Muscle of back (tissue), 13 donors: ENCODE measurements at places on chromosomes 5 and 9.

GRCh38 chr5:881551-881935, 11.1 kb downstream of the BRD9 start:
- no peak for DNase-seq

GRCh38 chr9:120324996-120325642, 254.8 kb downstream of the CDK5RAP2 start:
- no peak for DNase-seq

- no peak for DNase-seq
These were observed 40.1 kb upstream of the TIFAB start for GRCh38 chr5:135492319-135492626.

DNA sequence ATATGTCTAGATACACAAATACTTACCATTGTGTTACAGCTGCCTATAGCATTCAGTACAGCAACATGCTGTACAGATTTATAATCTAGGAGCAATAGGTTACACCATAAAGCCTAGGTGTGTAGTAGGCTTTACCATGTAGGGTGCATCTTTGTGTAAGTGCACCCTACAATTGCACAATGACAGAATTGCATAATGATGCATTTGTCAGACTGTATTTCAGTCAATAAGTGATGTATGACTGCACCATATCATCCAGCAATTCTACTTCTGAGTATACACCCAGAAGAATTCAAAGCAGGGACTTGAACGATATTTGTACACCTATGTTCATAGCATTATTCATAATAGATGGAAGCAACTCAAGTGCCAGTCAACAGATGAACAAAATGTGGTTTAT, 100.4 kb upstream of the SLC44A1 start:
- DNase-seq = no peak

DNA sequence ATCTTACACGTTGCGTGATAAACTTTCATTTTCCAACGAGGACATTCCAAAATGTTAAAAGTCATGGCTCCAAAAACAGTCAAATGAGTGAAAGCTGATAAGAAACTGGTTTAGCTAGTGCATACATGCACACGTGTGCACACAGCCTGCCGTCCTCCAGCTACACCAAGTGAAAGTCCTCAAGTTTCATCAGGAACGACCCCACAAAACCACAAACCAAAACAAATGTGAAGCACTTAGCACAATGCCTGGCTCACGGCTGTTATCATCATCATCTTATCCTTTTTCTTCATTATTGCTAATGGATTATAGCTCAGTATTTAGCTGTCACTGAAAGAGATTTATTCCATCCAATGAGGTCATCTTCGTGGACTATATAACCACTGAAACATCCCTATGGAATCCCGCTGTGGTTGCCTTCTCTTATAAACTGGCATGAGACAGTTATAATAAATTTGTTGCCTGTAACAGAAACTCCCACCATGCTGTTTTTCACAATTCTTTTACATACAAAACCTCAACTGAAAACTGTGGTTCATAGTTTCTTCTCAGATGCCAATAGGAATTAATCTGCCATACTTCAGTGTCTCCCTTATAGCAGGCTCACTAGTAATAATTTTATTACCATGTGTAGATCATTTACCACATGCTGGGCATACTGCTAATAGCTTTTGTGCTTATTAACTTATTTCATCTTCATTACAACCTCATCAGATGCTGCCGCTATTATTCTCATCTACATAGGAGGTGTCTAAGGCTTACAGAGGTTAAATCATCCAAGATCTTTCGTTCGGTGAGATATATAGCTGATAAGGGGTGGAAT, 56.1 kb downstream of the SAXO1 start:
- DNase-seq = peak; percentile 90

DNA sequence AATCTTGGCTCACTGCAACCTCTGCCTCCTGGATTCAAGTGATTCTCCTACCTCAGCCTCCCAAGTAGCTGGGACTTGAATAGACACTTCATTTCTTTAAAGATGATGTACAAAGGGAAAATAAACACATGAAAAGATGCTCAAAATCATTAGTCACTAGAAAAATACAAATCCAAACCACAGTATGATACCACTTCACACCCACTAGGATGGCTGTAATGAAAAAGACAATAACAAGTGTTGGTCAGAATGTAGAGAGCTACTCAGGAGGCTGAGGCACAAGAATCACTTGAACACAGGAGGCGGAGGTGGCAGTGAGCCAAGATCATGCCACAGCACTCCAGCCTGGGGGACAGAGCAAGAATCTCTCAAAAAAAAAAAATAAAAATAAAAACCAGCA, 13.0 kb downstream of the F2RL2 start:
- DNase-seq = no peak

GRCh38 chr5:134183481-134183880, 6.7 kb upstream of the SKP1 start:
- no peak for DNase-seq

DNA sequence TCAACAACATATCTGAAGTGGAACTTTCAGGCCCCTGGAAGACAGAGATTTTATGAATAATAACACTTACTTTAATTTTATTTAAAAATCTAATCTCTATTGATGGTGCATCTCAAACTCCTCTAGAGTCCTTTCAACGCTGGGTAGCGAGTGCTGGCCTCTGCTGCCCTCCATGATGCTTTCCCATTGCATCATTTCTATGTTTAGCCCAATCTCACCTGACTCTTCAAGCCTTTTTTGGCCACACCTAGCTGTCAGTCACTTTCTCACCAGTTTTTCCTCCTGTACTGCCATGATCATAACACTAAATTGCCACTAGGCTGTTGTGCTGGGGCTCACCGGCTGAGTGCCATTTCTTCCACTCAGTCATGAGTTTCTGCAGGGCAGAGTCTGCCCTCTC, 396.1 kb upstream of the DAP start:
- no peak for DNase-seq

- DNase-seq = no peak
These were observed 32.9 kb upstream of the JADE2 start for GRCh38 chr5:134492568-134492967.

- DNase-seq = no peak
These were observed 684 bp downstream of the TOR1B start for GRCh38 chr9:129803676-129804060.

DNA sequence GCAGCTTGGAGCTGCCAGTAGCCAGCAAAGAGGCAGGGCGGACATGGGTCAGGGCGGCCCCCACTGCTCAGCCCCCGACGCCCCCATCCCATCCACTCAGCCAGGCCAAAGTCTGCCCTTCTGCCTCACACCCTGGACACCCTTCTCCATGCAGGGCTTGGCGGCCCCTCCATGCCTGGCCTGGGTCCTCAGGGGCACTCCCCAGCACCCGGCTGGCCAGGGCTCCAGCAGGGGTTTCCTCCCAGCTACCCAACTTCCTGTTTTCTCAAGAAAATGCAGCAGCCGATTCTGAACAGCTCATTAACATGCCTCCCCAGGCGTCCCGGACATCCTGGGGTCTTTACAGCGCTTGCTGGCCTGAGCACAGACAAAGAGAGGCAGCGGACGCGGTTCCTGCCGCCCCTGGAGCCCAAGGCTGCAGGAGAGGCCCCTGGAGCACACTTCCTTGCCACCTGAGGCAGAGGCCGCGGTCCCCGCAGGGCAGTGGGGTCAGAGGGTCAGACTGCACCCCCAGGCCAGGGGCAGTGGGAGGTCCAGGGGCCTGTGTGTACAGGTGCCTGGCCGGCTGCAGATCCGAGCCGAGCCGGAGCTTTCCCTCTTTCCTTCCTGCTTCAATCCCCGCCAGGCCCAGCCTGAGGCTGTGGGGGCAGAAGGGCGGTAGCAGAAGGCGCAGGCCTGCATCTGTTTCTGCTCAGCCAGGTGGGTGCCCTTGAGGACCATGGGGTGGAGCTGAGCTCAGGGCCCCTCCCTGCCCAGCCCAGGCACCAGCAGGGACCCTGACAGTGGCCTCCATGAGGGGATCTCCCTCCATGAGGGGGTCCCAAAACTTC, 18.7 kb upstream of the NRARP start:
- peak; percentile 55 for DNase-seq
